ENCODE measurements at places on chromosomes 2 and 18. TPM values are rescaled to one million over a fixed set of nuclear protein-coding genes. Genes with fewer than 3 reads are reported as not detected.

NCKAP5 gene
- 1.2 TPM for total RNA-seq

DNA sequence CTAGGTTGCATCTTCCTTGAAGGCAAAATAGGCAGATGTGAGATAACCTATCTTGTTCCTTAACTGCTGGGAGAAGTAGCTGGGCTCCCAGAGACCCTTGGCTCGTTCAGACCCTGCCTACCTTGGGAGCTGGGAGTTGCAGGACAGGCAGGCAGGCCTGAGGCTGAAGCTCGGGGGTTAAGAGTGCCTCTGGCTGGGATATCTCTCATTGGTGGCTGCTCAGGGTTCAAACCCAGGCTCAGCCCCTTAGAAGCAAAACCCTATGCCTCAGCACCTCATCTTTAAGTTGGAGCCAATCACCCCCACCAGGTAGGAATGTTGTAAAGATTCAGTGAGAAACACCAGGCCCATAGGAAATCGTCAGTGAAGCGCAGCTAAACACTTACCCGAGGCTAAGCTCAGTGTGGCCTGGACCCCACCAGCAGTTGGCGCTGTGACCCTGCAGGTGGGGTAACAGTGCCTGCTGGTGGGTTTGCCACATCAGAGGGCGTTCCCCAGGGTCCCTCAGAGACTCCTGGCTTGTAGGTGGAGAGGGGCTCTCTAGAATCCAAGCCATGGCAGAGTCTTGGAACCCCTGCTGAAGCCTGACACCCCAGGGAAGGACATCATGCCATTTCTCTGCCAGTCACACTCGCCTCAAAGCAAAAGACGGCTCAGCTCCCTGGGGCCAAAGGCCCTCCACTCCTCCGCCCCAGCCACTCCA is 54.6 kb upstream of the GPR17 start:
- H3K36me3 ChIP-seq: no peaks in the 10 kb centered on the region
- DNase-seq: no peak
- no peak overlapping the region for H3K4me3 ChIP-seq
- no peak overlapping the region for H3K27ac ChIP-seq

DNA sequence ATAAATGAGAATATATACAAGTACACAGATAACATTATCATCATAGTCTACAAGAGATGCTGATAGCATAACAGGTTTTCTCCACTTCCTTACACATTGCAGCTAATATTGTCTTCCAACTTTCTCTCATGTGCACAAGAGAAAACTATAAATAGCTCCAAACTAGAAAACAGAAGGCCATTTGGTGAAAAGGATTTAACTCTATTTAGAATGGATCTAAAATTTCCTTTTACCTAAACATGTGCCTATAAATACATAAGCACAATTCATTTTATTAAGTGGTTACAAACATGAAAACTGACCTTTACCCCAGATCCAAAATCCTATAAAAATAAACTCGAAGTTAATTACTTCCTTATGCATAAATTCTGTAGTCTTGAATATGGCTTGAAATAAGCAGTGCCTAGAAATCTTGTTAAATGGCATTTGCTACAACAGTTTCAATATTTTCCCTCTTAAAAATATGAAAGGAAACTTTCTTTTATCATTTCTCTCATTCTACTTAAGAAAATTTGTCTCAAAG is 41.6 kb downstream of the SLC25A12 start:
- H3K36me3 ChIP-seq: no peaks in the 10 kb centered on the region
- DNase-seq: no peak
- H3K4me1 ChIP-seq: no peaks in the 10 kb centered on the region
- H3K27ac ChIP-seq: no peak overlapping the region

GRCh38 chr2:51510303-51510702 is 478.4 kb upstream of the NRXN1 start:
- H3K27me3 ChIP-seq: no peaks in the 10 kb centered on the region
- no peak for DNase-seq
- H3K4me1 ChIP-seq: no peaks in the 10 kb centered on the region
- H3K27ac ChIP-seq: no peak overlapping the region

GRCh38 chr2:68574202-68574791 is 69.1 kb upstream of the PROKR1 start:
- no peaks in the 10 kb centered on the region for H3K4me1 ChIP-seq
- no peaks in the 10 kb centered on the region for H3K27me3 ChIP-seq
- no peak overlapping the region for H3K4me3 ChIP-seq
- DNase-seq: no peak
